Left lung (tissue), 14 donors: ENCODE measurements at places on chromosomes 6 and 20. TPM values are rescaled to one million over a fixed set of nuclear protein-coding genes. Genes with fewer than 3 reads are reported as not detected.

DNA sequence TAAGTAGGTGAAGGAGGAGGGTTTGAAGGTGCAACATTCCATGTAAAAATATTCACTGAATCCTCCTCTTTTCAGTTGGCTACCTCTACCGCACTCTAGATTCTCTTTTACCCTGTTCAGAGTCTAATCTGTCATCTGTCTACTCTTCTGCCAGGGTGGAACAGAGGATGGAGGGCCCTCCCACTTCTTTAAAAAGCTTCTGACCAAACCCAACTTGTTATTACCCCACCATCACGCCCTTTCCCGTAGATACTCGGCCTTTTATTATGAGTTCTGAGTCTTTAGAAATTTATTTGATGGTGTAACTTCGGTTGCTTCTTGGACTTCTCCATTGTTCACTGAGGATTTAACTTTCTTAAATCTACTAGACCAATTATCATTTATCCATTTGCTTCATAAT, 11.7 kb downstream of the STX11 start:
- no peak overlapping the region for H3K4me3 ChIP-seq
- no peaks in the 10 kb centered on the region for H3K27me3 ChIP-seq
- H3K4me1 ChIP-seq = peaks cover 81% of the 10 kb centered on the region
- DNase-seq = no peak

- DNase-seq = no peak
- no peaks in the 10 kb centered on the region for H3K27me3 ChIP-seq
- no peaks in the 10 kb centered on the region for H3K4me1 ChIP-seq
- H3K36me3 ChIP-seq = no peaks in the 10 kb centered on the region
- no peak overlapping the region for H3K4me3 ChIP-seq
These were observed 891.7 kb downstream of the C6orf118 start for GRCh38 chr6:164417537-164418261.

DNA sequence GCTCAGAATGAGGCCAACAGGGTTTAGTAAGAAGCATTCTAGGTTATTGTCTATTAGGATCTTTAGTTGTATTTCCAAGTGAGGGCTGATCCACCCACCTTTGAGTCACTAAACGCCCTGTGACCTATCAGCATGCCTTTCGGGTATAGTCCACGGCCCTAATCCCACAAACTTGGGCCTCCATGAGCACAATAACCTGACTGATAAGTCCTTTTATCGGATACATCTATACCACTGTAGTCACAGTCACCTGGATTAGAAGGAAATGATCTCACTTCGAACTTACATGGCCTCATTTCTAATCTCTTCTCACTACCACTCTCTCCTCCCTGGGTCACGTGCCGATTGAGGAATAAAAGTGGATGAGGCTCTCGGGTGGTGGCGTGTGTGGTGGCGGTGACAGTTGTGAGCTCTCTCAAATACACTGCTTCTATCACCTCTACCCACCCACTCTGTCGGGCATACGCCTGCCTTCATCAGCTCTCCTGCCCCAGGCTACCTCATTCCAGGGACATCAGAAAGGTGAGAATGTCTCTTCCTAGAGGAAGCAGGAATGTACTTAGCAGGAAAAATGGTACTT, 65.2 kb downstream of the TRAM2 start:
- H3K4me3 ChIP-seq = no peak overlapping the region
- no peaks in the 10 kb centered on the region for H3K36me3 ChIP-seq
- peaks cover 20% of the 10 kb centered on the region for H3K4me1 ChIP-seq
- no peak for DNase-seq
- peak overlapping the region; percentile 86 for H3K27ac ChIP-seq

- no peaks in the 10 kb centered on the region for H3K27me3 ChIP-seq
- H3K4me3 ChIP-seq = no peak overlapping the region
- H3K27ac ChIP-seq = no peak overlapping the region
- H3K36me3 ChIP-seq = no peaks in the 10 kb centered on the region
- no peaks in the 10 kb centered on the region for H3K4me1 ChIP-seq
These were observed 201.5 kb downstream of the PKHD1 start for GRCh38 chr6:51885957-51886356.

DNA sequence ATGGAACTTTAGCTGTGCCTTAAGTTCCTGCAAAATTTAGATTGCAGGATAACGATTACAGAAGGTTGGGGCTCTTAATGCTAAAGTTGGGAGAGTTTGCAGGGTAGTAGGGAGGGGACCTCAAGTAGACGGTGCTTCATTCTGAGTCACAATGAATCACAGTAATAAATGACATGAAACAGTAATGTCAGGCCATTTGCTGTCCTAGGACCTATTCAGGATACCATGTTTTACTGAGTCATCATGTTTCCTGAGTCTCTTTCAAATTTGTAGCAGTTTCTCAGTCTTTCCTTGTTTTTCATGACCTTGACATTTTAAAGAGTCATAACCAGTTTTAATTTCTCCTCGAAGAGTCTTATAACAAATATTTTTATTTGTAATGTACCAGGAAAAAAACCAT, 406.9 kb upstream of the MAP3K7 start:
- no peaks in the 10 kb centered on the region for H3K27me3 ChIP-seq
- H3K36me3 ChIP-seq = no peaks in the 10 kb centered on the region
- no peak for DNase-seq
- no peaks in the 10 kb centered on the region for H3K4me1 ChIP-seq
- no peak overlapping the region for H3K4me3 ChIP-seq
- no peak overlapping the region for H3K27ac ChIP-seq

DNA sequence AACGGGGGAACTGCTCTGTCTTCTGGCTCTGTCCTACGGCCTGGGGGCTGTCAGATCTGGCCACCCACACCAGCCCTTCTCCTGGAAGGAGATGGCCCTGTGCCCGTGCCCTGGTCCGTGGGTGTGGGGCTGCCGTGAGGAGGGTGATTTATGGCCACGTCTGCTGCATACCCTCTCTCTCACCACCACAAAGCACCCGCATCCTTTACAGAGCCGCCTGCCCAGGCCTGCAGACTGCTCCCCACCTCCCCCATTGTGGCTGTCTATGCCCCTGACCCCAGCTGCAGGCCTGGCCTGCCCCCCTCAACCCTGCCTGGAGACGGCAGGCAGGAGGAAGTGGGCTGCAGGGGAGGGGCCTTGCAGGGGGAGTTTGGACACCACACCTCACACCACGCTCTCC, 72.7 kb upstream of the GATA5 start:
- no peak for DNase-seq
- H3K4me1 ChIP-seq = peaks cover 5% of the 10 kb centered on the region
- no peak overlapping the region for H3K27ac ChIP-seq

DNA sequence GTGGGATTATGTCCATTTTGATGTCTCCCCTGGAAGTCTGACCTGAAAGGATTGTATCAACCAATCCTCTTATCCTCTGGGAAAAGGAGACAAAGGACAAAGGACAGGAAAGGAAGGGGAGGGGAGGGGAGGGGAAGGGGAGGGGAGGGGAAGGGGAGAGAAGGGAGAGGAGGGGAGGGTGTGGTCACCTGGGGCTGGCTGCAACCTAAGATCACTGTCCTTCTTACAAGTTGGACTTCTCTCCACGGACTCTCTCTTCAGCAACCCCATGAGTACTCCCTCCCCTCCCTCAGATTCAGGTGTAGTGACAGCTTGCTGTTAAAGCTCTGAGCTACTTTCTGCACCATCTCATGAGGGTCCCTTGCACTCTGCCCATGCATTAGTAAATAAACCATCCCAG, 58.9 kb upstream of the KLHL31 start:
- H3K36me3 ChIP-seq = no peaks in the 10 kb centered on the region
- H3K27me3 ChIP-seq = peaks cover 6% of the 10 kb centered on the region
- no peak for DNase-seq
- H3K4me1 ChIP-seq = peaks cover 6% of the 10 kb centered on the region
- no peak overlapping the region for H3K4me3 ChIP-seq

- H3K27me3 ChIP-seq = peaks cover 14% of the 10 kb centered on the region
- H3K4me3 ChIP-seq = no peak overlapping the region
- H3K27ac ChIP-seq = peak overlapping the region; percentile 35
- no peaks in the 10 kb centered on the region for H3K36me3 ChIP-seq
These were observed 1.0 kb downstream of the SCML4 start for GRCh38 chr6:107823047-107823557.

GRCh38 chr6:84467296-84467695, 239.9 kb upstream of the CEP162 start:
- no peaks in the 10 kb centered on the region for H3K27me3 ChIP-seq
- DNase-seq = no peak
- no peaks in the 10 kb centered on the region for H3K36me3 ChIP-seq
- H3K4me3 ChIP-seq = no peak overlapping the region

DNA sequence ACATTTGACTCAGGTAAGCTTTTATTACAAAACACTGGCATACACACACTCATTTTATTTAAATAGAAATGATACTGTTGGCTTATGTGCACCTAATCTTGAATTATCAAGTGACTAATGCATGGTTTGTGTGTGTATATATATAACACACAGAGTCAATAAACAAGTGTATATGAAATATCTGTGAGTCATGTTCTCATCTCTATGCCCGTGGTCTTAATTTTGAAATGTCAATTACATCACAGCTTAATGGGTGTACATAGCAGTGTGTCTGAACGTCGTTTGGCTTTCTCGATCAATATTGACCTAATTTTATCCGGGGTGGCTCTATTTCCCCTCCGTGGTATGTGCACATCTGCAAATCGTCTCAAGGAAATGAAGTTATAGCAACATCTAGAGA, 104.0 kb upstream of the ZFP64 start:
- H3K27ac ChIP-seq = no peak overlapping the region
- H3K4me3 ChIP-seq = no peak overlapping the region
- H3K4me1 ChIP-seq = no peaks in the 10 kb centered on the region

GRCh38 chr6:46914279-46914810, 7.4 kb downstream of the ADGRF5 start:
- H3K36me3 ChIP-seq = no peaks in the 10 kb centered on the region
- H3K4me1 ChIP-seq = peaks cover 39% of the 10 kb centered on the region
- no peak overlapping the region for H3K4me3 ChIP-seq
- DNase-seq = no peak
- no peaks in the 10 kb centered on the region for H3K27me3 ChIP-seq

- DNase-seq = no peak
- no peaks in the 10 kb centered on the region for H3K4me1 ChIP-seq
- H3K27ac ChIP-seq = no peak overlapping the region
- H3K27me3 ChIP-seq = no peaks in the 10 kb centered on the region
These were observed 151.3 kb downstream of the RALGAPA2 start for GRCh38 chr20:20561172-20561571.

Gene MICA
- 30.1 TPM for total RNA-seq

Gene CENPQ
- 7.1 TPM for total RNA-seq
